ENCODE measurements at places on chromosomes 1 and 21.
A peak's percentile ranks its signal among the peaks of the same experiment; 100 is the strongest.

- no peak for DNase-seq
Measured at GRCh38 chr1:60564916-60565750, 491.6 kb upstream of the C1orf87 start.

DNA sequence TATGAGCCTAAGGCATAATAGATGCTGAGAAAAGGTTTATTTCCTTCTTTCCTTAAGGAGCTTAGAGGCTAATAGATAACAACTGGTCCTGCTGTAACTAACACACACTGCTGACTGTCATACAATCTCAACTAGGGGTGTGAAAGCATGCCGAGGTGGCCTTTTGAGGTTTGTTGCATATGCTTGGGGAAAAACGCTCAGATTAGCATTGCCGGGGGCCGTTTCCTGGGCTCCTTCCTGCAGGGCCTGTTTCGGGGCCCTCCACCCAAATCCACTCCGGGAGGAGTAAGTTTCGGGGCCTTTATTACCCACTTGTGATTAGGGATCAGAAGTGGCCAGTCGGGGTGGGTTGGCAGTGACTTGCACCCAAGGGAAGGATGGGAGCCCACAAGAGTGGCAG is 27.2 kb upstream of the RCSD1 start:
- DNase-seq = no peak

- no peak for DNase-seq
Measured at GRCh38 chr1:39545531-39545930, 31.1 kb downstream of the PABPC4 start.

DNA sequence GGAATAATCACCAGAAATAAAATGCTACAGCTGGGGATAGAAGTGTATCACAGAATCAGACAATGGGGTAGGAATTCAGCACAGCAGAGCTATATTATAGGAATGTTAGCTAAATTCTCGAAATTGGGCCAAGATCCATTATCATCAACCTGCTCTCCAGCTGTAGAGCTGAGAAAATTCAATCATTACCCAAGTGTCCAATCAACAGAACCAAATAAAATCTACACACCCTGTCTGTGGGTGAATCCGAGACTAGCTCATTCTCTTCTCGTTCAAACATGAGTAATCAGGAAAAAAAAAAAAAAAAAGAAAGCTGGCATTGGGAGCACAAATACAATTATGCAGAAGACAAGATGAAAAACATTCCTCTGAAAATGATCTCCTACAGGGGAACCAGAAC is 119.2 kb downstream of the CDC7 start:
- DNase-seq = no peak

GRCh38 chr1:27007909-27008582 is 4.6 kb downstream of the TENT5B start:
- no peak for DNase-seq

- DNase-seq = peak; percentile 46
Measured at GRCh38 chr1:205907794-205908193, 35.5 kb downstream of the SLC26A9 start.

DNA sequence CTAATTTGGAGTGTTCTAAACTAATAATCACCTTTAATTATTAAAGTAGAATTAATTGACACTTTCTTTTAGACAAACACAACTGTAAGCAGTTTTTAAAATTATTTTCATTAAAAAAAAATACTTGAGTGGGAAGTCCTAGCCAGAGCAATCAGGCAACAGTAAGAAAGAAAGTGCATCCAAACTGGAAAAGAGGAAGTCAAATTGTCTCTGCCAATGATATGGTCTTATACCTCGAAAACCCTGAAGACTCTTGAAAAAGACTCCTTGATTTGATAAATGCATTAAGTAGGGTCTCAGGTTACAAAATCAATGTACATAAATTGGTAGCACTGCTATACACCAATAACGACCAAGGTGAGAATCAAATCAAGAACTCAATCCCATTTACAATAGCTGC is 83.0 kb upstream of the GADD45A start:
- DNase-seq = peak; percentile 59

- peak; percentile 92 for DNase-seq
Measured at GRCh38 chr1:114080511-114081436, 72.9 kb downstream of the SYT6 start.

All from OCI-M1 (cell line).